ENCODE measurements at places on chromosomes 1 and 21.

GRCh38 chr1:200819726-200820125 lies 53.1 kb upstream of the GPR25 start:
- DNase-seq: no peak

DNA sequence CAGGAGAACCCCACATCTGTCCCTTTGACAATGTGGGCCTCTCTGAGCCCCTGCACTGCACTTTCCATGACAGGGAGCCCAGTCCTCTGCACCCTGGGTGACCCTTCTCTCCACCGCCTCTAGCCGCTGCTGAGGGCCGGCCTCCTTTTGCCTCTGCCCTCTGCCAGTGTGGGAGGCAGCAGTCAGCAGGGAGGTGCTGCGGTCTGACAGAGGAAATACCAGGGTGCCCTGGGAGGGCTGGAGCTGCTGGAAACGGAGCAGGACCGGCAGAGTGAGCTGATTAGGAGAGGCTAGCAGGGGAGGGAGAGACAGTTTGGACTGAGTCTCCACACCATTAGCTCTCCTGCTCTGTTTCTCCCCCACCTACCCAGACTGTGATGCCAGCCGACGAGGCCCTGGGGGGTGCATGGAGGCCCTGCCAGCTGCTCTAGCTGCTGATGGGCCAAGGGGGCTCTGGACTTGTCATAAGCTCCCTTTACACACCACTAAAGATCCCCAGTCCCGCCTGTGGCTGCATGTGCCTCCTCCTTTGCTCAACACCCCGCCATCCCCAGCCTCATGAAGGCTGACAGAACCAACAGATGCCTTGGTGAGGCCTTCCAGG lies 171.1 kb upstream of the KLHDC7A start:
- DNase-seq: no peak

DNA sequence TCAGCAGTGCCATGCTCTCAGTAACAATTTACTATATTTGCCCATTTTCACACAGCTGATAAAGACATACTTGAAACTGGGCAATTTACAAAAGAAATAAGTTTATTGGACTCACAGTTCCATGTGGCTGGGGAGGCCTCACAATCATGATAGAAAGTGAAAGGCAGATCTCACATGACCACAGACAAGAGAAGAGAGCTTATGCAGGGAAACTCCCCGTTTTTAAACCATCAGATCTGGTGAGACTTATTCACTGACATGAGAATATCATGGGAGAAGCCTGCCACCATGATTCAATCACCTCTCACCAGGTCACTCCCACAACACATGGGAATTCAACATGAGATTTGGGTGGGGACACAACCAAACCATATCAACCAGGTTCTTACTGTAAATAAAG lies 112.1 kb upstream of the C1orf87 start:
- DNase-seq: no peak

DNA sequence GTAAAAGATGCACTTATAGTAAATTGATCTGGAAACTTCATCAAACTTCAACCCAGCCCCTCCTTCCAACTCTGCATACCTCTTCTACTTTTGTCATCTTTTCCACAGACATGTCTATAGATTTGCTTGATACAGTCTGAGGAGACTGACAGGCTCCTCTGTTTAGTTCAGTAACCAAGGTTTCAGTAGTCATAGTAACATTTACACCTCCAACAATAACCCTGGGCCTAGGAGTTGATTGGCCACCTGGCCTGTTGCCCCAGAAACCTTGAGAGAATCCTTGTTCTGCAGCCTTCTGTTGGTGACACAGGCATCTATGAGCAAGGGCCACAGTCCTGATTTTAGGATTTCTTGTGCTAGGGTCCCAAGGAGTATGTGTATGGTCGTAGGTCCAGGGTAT lies at the start of gene CFAP141:
CFAP141 (minus strand) TSS at position 138 of the 400 bp plus-strand sequence; CDS start at position 112, 26 bp downstream.
- DNase-seq: no peak

DNA sequence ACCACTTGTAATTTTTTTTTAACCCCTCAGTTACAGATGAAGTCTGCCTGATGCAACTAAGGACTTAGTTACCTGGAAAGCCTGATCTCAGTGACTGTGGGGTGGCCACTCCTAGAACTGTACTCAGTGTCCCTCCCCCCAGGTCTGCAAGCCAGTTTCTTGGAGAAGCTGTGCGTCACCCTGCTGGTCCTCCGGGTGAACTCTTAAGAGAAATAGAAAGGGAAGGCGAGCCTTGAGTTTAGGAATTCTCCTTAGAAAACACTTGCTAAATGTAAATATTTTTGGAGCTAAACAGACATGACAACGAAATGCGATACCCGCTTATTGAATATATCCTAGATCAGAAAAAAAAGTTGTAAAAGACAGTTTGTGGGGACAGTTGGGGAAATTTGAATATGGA lies 730 bp downstream of the SLC16A4 start:
- DNase-seq: no peak

- DNase-seq: no peak
These were observed 29.6 kb upstream of the SLC6A9 start for GRCh38 chr1:44060830-44061267.

DNA sequence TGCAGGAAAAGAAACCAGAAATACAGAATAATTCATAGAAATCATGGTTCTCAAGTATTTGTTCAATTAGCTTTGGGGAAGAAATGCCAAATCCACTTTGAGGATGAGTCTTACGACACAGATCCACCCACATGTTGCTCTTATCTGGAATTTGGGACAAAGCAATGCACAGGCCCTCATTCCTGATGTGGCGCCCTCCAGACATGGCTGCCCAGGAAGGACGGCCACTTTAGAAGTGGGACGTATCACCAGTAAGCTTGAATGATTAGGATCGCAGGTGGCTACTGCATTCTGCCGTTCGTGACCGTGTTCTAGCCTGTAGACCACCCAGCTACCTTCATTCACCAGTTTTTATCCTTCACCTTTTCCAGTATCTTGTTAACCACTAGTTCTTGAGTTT lies 20.1 kb upstream of the NCMAP start:
- no peak for DNase-seq

GRCh38 chr1:19517017-19517416 lies 31.7 kb upstream of the CAPZB start:
- DNase-seq: no peak

DNA sequence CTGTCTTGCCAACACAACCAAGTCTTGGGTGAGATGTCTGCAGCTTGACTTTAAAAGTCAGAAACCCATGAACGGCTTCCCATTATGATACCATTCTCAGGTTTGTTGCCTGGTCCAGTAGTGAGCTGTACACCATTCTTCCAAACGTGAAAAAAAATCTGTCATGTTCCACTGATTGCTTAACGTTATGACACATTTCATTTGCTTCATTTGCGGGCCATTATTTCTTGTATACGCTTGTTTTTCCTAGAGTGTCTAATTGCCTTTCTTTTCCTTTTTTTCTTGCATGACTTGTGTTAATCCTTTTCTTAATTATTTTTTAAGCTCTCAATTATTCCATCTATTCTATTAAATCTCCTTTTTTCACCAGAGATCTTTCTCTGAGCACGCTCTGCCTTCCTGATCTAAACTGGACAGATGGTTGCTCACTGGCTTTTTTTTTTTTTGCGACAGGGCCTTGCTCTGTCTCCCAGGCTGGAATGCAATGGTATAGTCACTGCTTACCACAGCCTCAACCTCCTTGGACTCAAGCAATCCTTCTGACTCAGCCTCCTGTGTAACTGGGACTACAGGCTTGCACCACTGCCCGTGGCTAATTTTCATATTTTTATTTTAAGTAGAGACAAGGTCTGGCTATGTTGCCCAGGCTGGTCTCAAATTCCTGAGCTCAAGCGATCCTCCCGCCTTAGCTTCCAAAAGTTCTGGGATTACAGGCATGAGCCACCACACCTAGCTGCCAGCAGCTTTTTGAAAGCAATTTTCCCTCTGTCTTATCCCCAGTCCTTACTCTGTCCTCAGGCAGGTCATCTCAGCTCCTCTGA lies 31.7 kb upstream of the CAMTA1 start:
- no peak for DNase-seq

DNA sequence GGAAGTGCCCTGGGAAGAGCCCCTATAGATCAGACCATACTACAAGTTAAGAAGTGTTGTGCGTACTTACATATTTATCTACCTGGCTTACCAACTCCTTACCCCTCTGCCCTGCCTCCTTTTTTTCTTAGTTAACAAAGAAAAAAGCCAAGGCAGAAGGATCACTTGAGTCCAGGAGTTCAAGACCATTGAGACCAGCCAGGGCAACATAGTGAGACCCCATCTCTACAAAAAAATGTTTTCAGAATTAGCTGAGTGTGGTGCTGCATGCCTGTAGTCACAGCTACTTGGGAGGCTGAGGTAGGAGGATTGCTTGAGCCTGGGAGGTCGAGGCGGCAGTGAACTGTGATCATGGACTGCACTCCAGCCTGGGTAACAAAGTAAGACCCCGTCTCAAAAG lies 1.9 kb downstream of the ZBTB8B start:
- DNase-seq: no peak

DNA sequence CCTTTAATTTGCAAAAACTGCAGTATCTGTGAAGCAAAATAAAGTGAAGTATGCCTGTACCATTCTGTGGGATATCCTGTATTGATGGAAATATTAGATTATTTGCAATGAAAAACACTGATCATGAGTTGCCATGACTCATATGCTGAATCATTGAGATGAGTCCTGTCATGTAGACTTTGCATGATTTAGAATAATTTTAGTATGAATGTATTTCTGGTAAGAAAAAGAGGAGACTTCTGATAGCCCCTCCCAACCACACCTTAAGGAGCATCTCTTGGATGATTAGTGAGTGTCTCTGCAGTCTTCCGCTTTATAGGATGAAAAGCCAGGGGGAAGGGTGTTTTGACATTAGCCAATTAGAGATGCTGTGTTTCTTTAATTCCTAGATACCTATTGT lies 55.2 kb upstream of the PTGS2 start:
- no peak for DNase-seq

- no peak for DNase-seq
These were observed 299.8 kb downstream of the MATN1 start for GRCh38 chr1:30423570-30423969.

DNA sequence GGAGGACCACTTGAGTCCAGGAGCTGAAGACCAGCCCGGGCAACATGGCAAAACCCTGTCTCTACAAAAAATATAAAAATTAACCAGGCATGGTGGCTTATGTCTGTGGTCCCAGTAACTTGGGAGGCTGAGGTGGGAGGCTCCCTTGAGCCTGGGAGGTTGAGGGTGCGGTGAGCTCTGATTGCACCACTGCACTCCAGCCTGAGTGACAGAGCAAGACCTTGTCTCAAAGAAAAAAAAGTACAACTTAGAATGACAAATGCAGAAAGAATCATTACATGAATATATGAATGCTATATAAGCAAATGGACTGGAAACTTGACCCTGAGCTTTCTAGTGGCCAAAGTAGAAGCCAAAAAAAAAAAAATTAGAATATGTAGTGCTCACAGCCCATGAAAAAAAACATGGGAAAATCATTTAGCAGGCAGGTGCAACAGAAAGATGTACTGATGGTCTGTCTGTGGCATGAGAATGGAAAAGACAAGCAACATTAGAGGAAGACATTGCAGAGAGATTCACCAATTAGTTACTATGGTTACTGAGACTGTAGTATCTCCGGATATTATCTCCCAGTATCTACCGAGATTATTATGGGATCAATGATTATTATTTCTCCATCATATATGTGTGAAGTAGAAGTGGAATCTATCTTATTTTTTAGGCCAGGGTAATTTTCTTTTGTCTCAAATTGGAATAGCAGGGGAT lies 19.2 kb downstream of the ELAPOR1 start:
- DNase-seq: no peak

DNA sequence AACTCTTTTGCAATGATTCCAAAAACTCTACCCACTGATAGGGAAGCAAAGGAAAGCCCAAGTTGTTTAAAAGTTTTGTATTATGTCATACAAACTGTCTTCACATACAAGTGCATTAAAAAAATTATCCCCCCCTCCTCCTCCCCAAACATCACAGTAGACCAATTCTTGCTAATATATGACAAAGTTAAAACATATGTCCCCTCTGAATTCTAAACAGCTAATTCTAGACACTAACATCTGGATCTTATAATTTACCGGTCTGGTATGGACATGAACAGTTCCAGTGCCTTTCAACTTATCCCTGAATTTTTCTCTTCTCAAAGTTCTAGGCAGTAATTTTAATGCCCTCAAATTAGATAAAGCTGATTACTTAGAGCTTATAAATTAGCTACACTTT lies 13.4 kb downstream of the RIT1 start:
- no peak for DNase-seq

- no peak for DNase-seq
These were observed 841 bp downstream of the POFUT2 start for GRCh38 chr21:45286671-45287437.
